ENCODE measurements at places on chromosomes 1 and 21. TPM values are rescaled to one million over a fixed set of nuclear protein-coding genes. Genes with fewer than 3 reads are reported as not detected.

GRCh38 chr1:36835017-36835695 lies 199.2 kb downstream of the GRIK3 start:
- no peak overlapping the region for H3K4me3 ChIP-seq
- peaks cover 15% of the 10 kb centered on the region for H3K4me1 ChIP-seq
- H3K36me3 ChIP-seq, result no peaks in the 10 kb centered on the region
- no peak overlapping the region for H3K27ac ChIP-seq
- H3K27me3 ChIP-seq, result peaks cover 3% of the 10 kb centered on the region

DNA sequence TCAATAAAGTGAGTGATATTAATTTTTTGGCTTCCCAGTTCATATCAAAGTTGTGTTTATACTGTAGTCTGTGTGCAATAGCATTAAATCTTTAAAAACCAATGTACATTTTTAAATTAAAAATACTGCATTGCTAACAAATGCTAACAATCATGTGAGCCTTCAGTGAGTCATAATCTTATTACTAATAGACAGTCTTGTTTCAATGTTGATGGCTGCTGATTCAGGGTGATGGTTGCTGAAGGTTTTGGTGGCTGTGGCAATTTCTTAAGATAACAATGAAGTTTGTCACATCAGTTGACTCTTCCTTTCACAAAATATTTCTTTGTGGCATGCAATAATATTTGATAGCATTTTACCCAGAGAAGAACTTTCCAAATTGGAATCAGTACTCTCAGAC lies 109.0 kb downstream of the ZMYM4 start:
- DNase-seq, result no peak
- no peak overlapping the region for H3K27ac ChIP-seq
- H3K4me3 ChIP-seq, result no peak overlapping the region
- H3K36me3 ChIP-seq, result peaks cover 2% of the 10 kb centered on the region
- H3K4me1 ChIP-seq, result peaks cover 6% of the 10 kb centered on the region

DNA sequence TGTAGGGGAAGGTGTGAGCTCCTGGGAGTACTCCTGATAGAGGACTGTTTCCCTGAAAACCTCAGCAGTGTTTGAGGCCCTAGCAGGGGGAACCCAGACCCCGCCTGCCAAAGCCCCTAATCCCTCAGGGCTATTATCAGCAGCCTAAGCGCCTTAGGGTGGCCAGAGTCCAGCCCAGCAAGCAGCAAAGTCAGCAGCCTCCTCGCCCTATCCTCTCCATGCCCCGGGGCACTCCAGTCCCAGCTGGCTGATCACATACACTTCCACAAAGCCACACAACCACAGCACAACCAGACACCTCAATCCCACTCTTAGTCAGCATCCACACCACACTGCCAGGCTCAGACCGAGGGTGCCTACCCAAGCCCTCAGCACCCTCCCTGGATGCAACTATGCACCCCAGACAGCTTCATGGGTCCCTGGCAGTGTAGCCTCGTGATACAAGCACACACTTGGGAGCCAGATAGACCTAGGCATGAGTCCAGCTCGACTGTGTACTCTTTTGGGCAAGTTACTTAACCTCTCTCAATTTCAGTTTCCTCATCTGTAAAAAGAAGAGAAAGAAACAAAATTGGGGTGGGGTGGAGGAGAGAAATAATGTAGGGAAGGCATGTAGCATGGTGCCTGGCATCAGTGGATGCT lies 7.1 kb downstream of the IGSF9 start:
- H3K4me1 ChIP-seq, result peaks cover 42% of the 10 kb centered on the region
- H3K4me3 ChIP-seq, result no peak overlapping the region
- peaks cover 16% of the 10 kb centered on the region for H3K36me3 ChIP-seq
- 0 out of 2 replicates have a peak overlapping the region, but pooled peaks have one; percentile 4 for H3K27ac ChIP-seq
- no peak for DNase-seq

The PLEKHA6 gene
- 9.2 TPM for total RNA-seq

DNA sequence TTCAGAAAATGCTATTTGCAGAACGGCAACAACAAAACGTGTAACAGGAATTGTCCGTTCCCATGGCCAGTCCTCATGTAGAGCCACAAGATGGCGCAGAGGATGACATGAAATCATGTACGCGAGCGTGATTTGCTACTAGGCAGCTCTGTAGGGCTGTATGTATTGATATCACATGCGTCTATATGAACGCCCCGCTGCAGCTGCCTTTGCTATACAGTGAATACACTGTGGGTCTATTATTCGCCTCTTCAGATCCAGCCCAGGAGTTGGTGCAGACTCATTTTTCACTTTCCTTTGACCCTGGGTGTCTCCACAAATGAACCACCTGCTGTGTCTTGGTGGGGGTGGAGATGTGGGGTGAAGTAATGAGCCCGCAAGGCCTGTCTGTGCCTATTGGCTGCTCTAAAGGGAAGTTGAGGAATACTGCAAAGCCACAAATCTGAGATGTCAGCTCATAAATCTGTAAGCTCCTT lies 361.5 kb downstream of the KIF26B start:
- H3K36me3 ChIP-seq, result no peaks in the 10 kb centered on the region
- no peaks in the 10 kb centered on the region for H3K27me3 ChIP-seq
- H3K4me1 ChIP-seq, result peaks cover 24% of the 10 kb centered on the region
- H3K4me3 ChIP-seq, result no peak overlapping the region
- DNase-seq, result no peak

- H3K36me3 ChIP-seq, result no peaks in the 10 kb centered on the region
- no peaks in the 10 kb centered on the region for H3K27me3 ChIP-seq
- H3K27ac ChIP-seq, result no peak overlapping the region
Measured at GRCh38 chr1:178389441-178389840, 107.3 kb downstream of the CLEC20A start.

Data from WTC11 (cell line).